ENCODE measurements at places on chromosomes 2 and 18.

DNA sequence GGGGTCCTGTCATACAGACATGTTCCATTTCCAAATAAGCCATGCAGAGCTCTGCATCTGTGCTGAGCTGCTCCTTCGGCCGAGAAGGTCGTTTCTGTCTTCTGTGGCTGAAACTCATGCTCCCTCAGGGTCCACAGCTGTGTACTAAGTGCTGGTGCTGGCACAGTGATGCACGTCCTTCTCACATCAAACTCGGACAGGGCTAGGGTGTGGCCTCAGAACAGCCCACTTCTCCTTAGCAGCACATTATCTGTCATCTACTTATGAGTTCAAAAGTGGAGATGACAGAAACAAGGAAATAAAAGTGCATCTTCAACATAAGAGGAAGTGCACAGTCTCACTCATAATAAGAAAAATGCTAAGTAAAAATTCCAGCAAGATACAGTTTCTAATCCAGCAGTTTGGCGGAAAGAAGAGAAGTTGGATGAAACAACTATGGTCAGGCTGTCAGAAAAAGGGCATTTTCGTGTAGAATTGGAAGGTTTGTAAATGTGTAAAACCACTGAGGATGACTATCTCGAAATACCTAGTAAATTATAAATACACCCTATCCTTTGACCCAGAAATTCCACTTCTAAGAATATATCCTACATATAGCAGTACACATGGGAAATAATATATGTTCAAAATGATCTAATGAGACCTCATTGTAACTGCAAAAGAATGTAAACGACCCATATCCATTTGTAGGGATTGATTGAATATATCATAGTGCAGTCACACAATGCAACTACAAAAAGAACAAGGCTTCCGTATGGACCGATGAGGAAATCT, 53.7 kb upstream of the APCDD1 start:
- DNase-seq: no peak

DNA sequence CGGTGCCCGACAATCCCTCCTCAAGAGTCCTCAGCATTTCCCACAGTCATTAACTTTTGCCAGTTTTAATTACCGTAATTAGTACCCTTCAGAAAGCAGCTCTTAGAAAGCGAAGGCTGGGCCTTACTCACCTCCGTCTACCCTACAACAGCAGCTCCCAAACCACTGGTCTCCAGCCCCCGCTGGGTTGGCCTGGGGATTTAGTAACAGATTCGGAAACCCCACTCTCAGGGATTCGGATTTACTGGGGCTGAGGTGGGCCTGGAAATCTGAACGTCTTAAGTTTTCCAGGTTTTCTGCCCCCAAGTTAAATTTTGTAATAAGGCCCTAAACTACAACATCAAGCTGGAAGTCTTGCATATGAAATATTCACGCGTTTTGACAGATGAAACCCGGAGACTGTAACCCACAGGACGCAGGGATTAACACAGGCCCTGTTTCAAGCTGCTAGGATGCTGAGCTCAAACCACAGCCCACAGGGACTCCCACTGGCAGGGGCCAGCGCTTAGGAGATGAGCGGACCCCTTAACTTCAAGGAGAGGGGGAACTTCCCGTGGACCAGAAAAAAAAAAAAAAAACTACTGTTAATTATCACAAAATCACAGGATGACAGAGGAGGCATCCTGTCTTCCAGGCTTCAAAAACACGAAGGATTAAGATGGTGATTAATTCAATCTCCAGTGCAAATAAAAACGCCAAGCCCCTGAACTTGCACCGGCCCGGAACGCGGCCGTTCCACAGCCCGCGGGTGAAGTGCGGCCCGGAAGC, 985 bp downstream of the ILKAP start:
- DNase-seq: peak; percentile 31

- no peak for DNase-seq
These were observed 28.4 kb upstream of the SLC3A1 start for GRCh38 chr2:44246840-44247369.

DNA sequence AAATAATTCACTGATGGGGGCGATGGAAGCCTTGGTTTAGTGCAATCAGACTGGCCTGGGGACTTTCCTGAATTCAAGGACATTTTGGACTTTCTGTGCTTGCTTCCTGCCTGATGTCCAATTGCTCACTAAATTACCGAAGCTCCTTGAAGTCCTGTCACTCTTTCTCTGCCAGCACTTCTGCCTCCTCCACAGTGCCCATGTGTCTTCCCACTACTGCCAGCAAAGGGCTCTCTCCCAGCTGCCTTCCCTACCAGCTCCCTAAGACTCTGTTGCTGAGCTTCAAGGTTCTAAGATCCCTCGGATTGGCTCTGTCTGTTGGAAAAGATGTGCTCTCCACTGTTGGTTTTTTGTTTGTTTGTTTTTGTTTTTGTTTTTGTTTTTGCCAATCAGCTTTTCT, 158.1 kb downstream of the MTCL1 start:
- no peak for DNase-seq

- DNase-seq: no peak
These were observed 8.4 kb upstream of the CPS1 start for GRCh38 chr2:210548031-210548430.

DNA sequence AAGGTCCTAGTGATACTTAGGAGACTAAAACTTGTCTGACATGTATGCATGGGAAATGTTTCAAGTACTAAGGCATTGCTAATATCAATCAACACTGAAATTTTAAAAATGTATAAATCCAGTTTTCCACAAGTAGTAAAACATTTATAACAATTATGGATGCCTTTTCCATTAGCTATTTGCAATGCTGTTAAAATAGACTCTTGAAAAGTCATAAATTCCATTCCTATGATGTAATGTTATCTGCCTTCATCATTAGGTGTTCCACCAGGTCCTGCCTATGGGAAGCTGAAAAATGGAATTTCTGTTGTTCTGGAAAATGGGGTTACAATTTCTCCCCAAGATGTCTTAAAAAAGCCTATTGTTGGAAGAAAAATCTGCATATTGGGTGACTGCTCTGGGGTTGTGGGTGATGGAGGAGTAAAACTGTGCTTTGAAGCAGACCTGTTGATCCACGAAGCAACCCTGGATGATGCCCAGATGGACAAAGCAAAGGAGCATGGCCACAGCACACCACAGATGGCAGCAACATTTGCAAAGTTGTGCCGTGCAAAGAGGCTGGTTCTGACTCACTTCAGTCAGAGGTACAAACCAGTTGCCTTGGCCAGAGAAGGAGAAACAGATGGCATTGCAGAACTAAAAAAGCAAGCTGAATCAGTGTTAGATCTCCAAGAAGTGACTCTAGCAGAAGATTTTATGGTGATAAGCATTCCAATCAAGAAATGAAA, 18.7 kb downstream of the ELAC1 start:
- DNase-seq: no peak

DNA sequence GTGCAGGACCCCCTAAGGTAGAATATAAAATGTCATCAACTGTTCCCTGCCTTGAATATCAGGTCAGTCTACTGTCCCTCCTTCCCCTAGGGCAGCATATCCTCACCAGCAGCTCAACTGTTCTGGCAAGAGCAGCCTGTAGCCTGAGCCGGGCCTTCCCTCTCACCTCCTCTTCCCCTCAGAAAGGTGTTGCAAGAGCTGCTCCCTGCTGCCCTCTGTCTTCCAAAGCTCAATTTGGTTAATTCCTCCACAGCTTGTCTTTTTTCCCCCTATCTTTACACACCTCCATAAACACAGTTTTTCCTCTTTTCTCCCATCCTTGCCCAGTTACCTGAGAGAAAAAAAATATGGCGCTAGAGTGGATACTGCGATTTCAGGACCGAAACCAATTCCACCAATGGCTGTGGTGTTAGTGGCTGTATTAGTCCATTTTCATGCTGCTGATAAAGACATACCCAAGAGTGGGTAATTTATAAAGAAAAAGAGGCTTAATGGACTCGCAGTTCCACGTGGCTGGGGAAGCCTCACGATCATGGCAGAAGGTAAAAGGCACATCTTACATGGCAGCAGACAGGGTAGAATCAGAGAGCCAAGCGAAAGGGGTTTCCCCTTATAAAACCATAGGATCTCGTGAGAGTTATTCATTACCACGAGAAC, 184.7 kb downstream of the MREG start:
- peak; percentile 75 for DNase-seq

GRCh38 chr2:40225670-40226210, 226.2 kb downstream of the SLC8A1 start:
- DNase-seq: no peak

GRCh38 chr2:238521870-238522269, 95.1 kb downstream of the ASB1 start:
- no peak for DNase-seq

- DNase-seq: no peak
These were observed 178.1 kb downstream of the DCC start for GRCh38 chr18:52518086-52518485.

DNA sequence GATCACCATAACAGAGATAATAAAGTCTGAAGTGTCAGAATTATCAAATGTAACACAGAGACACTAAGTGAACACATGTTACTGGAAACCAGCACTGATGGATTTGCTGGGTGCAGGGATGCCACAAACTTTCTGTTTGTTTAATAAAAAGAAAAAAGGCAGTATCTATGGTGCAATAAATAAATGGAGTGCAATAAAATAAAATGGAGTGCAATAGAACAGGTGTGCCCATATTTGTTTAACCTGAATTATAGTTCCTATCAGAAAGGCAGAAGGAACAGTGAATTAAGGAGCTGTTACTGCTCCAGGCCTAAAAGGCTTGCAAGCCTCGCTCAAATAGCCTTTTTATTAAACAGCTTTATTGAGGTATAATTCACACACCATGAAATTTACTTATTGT, 81.0 kb upstream of the KIDINS220 start:
- DNase-seq: no peak

GRCh38 chr2:101415884-101416283, 28.6 kb upstream of the CREG2 start:
- no peak for DNase-seq

- DNase-seq: no peak
These were observed 23.9 kb downstream of the DCC start for GRCh38 chr18:52363861-52364260.

DNA sequence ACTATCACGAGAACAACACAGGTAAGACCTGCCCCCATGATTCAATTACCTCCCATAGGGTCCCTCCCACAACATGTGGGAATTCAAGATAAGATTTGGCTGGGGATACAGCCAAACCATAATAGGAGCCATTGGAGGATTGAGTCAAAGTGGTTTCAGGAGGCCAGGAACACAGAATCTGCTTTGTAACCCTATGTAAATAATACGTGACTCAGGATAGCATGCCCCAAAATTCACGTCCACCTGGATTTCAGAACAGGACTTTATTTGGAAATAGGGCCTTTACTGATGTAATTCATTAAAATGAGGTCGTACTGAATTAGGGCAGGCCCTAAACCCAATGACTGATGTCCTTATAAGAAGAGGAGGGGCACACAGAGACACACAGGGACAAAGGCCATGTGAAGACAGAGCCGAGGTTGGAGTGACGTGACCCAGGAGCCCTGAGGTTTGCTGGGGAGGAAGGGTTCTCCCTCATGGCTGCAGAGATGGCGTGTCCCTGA, 16.0 kb upstream of the CNDP2 start:
- DNase-seq: no peak

All from WERI-Rb-1 (cell line).